ENCODE measurements at places on chromosomes 5 and 9.

GRCh38 chr5:130350131-130350530 lies 445.9 kb downstream of the CHSY3 start:
- DNase-seq, result no peak

- DNase-seq, result no peak
These were observed 27.6 kb downstream of the ADAMTS2 start for GRCh38 chr5:179317411-179318220.

GRCh38 chr9:69476797-69477196 lies 151.8 kb downstream of the ENTREP1 start:
- no peak for DNase-seq

- DNase-seq, result peak; percentile 87
These were observed 108.3 kb downstream of the PCSK1 start for GRCh38 chr5:96324708-96325107.

- DNase-seq, result peak; percentile 88
These were observed 25.6 kb downstream of the STC2 start for GRCh38 chr5:173302546-173303155.

- DNase-seq, result no peak
These were observed 80.6 kb upstream of the IRX4 start for GRCh38 chr5:1963358-1963757.

GRCh38 chr5:141208478-141208877 lies at the start of gene PCDHB12:
Gene PCDHB12, plus strand, starts transcription at chr5:141208719. Its CDS starts 189 bp downstream, at chr5:141208908.
- peak; percentile 55 for DNase-seq

DNA sequence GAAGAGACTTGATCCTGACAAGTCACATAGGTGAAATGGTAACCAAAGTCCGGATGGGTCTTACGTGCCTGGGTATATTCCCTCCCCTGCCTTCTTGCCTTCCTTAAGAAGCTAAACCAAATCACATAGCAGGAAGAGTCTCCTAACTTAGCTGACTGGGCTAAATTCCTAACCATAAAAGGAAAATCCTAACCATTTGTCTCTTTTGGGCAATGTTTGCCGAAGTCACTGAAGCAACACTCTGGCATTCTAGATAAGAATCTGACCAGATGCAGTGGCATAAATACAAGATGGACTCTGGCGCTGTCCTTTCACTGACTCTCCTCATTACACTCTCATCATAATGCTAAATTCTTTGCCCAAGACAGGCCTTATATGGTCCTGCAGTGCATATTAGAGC lies 625.5 kb upstream of the RORB start:
- no peak for DNase-seq
